ENCODE measurements at places on chromosomes 7 and 10.

GRCh38 chr10:47340608-47341170, 7.5 kb upstream of the RBP3 start:
- peak; percentile 22 for DNase-seq

GRCh38 chr7:92161271-92161670, 17.7 kb downstream of the LRRD1 start:
- no peak for DNase-seq

DNA sequence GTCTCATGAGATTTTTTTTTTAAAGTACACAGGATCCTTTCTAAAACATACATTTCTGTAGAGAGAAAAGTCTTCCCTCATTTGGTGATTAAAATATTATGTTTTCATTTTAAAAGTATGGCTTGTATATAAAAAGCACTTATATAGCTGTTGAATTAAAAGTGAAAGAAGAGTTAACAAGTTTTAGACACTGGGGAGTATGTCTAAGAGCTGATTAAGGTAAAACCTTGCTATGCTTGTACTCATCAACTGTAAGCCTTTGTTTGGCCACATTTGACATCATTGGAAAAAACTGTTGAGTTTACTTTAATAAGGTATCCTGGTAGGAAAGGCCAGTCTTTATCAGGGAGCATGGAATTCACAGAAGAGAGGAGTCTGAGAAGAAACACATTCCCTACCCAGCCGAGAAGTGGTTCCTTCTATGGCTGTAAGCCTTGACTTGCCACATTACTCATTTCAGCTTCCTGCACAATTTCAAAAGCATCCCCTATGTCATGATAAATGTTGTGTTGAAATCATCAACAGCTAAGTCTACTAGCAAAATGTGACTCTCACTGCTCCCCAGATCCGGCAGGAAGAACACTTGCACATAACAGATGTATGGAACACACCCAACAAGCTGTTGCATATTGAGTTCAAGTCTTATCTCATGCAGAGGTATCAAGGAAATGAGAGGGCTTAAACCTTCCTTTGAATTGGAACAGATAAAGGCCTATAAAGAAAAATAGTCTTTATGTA, 171.8 kb upstream of the CDK1 start:
- DNase-seq = no peak

DNA sequence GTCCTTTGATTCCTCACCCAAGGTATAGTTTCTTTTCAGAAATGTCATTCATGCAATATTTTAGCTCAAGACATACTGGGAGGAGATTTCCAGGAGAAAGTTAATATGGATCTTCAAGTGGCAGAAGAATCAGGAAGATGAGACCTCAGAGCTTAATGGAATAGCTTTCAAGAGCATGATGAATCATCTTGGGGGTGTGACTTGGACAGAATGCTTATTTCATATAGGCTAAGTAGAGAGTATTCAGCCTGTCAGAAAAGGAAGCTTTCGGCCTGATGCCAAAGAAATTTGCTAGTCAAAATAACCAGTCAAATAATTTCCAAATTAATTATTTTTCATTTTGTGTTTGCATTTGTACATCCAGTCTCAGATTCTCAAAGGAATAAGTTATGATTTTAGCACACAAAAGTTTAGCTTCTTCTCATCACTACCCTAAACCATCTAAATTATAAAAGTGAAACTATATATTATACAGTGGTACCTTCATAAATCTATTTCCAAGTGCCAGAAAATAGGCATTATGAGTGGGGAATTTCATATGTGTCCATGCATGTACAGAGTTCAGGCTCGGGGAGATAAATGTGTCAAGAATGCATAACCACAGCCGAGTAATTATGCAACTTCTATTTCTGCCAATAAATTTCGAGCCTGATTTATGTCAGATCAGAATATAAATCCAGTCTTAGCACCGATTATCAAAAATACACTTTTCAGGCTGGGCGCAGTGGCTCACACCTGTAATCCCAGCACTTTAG, 27.3 kb upstream of the CALD1 start:
- peak; percentile 60 for DNase-seq

DNA sequence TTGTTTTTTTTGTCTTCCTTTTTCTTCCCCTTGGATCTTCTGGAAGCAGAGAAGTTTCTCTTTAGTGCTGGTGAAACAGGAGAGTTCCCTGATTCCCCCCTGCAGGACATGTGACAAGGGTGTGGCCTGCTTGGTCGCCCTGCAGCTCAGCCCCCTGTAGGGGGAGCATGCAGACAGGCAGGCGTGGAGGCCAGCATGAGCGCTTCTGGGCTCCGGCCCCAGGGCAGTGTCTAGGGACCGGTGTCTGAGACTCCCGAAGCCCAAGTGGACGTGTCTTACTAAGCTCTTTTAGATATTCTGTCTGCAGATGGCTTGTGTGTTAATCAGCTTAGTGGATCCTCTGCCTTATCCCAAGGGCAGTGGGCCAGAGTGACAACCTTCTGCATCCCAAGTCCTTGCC, 26.1 kb downstream of the PRSS58 start:
- DNase-seq = no peak

- DNase-seq = no peak
Observed at GRCh38 chr10:122304054-122304579, 33.0 kb downstream of the BTBD16 start.

DNA sequence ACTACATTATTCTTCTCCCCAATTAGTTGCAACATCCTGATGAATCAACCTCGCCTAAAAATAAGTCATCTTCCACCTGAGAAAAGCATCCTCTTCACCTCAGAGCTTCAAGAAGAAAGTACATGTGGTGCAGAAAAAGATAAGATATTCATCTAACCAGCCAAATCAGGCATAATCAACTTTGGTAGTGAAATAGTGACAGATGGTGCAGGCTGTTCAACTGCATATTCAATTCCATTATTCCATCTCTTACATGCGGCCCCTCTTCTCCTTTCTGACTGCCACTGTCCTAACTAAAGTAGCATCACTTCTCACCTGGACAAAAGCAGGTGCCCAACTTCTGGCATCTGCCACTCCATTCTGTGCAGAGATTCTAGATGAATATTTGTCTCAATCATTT, 148.4 kb upstream of the STEAP1 start:
- DNase-seq = no peak

DNA sequence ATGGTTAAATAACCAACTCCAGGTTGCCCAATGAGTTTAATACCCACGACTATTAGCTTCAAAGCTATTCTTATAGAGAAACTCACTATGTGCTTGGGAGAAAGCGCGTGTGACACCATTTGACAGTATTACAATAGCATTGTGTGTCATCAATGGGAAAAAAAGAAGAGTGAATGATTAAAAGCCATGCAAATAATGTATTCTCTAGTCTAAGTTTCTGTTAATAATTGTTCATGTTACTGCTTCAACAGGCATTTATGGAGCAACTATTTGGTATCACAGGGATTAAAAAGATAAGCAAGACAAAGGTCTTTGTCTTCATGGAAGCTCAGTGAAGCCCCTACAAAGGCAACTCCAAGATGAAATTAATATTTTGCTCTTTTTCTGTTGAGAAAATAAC, 47.2 kb downstream of the CAV1 start:
- no peak for DNase-seq

- DNase-seq = no peak
Observed at GRCh38 chr7:17339139-17339538, 40.7 kb downstream of the AHR start.

DNA sequence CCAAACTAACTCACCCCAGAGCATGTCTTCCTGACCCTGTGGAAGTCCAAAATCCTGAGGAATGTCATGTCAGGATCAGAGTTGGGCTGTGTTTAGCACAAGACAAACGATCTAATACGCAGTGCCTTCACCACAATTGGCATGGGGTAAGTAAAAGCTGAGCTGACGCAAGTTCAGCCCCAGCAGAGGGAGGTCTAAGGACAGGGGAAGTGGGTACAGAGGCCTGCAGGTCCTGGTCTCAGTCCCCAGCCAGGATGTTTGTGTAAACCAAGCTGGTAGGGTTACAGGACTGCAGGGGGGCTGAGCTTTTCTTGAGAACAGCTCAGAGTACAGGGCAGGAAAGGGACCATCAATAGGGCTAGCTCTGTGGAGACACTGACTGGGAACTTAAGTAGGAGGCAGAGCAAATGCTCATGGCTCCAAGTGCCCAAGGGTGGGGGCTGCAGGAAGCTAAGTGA, 5.3 kb upstream of the KCNIP2 start:
- no peak for DNase-seq

Measured in foreskin melanocyte (primary cell).